ENCODE measurements at places on chromosomes 12 and 14.

DNA sequence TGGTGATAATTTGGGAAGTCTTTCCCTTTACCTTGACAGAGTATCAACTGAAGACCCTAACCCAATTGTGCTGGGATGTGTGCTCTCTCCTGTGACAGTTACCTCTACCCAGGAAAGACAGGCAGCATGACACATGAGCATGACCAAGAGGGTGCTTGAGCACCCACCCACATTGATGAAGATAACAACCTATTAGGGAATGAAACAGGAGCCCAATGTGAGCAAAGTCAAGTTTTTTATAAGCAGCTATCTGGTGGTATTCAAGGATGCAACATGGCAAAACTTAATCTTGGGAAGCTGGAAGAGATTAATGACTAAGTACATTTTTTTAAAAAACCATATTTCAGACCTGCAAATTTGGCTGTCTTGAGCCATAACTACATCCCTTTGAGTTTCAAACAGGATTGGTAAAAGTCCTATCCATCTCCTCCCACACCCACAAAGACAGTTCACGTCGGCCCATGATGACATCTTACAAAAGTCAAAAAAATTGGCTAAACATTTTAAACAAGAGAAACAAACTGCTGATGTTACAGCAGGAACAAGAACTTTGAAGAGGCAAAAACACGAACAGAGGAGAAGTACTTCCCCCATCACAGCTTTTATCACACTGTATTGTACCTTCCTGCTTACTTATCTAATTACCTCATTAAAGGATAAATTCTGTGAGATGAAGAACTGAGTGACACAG lies 60.3 kb downstream of the MED13L start:
- no peak for DNase-seq

GRCh38 chr12:82329508-82329907 lies 28.7 kb downstream of the CCDC59 start:
- no peak for DNase-seq

- DNase-seq, result no peak
Measured at GRCh38 chr12:19461999-19462398, 22.7 kb downstream of the AEBP2 start.

- peak; percentile 55 for DNase-seq
Measured at GRCh38 chr12:25386831-25387731, 136.4 kb upstream of the KRAS start.

- no peak for DNase-seq
Measured at GRCh38 chr12:124168016-124168786, 126.7 kb upstream of the RFLNA start.

GRCh38 chr12:99387661-99388060 lies 259.9 kb upstream of the GARIN6 start:
- no peak for DNase-seq

All from T47D (cell line).